Urothelium cell line (cell line): ENCODE measurements at places on chromosomes 2 and 18.

DNA sequence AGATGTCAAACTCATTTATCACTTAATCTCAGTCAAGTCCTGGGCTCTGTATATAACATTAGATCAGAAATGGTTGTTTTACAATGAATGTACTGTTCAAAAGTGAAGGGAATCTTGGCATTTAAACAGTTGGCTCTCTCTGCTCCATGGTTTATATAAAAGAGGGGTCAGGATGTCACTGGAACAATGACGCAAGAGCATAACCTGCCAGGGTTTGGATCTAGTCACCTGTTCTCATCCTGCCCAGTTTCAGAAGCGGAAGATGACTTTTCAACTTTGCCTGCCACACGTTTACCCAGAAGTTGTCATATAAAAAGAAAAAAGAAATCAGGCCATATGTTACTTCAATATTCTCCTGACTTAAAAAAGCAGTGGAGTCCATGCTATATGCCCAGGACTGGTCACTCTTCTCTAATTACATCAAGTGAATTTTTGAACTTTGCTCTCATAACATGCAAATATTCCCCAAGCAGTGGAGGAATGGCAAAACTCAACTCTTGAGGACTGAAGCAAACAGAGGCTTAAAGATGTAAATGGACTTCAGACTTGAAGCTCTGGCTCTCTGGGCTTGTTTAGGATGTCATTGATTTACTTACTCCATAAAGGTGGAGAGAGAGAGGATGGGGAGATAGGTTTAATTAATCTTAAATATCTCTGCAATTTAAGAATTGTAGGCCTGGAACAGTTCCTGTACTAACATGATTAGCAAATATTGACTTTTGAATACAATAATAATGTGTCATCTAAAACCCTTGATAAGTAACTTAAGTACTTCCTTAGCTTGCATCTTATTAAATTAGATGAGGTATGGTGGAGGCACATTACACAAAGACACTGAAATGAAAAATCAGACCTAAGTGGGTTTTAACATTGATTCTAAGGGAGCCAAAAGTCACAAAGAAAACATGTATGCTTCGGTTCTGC lies 58.3 kb downstream of the ETAA1 start:
- DNase-seq, result no peak

GRCh38 chr2:223494942-223495341 lies 107.2 kb downstream of the SCG2 start:
- no peak for DNase-seq

DNA sequence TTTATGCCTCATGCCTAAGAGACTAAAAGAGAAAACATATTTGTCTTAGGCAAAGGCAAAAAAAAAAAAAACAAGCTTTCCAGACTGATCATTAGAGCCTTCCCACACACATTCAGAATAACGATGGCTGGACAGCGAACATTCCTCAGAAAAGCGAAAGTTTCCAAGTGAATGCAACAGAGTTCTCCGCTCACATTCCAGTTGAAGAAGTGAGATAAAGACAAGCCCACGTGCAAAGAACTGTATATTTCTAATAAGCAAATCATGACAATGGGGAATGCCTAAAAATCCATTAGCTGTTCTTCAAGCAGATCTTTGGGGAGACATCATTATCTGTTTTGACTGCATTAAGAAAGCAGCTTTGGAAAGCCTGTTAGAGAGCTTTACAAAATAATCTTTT lies 347.9 kb downstream of the METTL4 start:
- DNase-seq, result no peak

- no peak for DNase-seq
These were observed 11.4 kb upstream of the IL36A start for GRCh38 chr2:112993831-112994230.

DNA sequence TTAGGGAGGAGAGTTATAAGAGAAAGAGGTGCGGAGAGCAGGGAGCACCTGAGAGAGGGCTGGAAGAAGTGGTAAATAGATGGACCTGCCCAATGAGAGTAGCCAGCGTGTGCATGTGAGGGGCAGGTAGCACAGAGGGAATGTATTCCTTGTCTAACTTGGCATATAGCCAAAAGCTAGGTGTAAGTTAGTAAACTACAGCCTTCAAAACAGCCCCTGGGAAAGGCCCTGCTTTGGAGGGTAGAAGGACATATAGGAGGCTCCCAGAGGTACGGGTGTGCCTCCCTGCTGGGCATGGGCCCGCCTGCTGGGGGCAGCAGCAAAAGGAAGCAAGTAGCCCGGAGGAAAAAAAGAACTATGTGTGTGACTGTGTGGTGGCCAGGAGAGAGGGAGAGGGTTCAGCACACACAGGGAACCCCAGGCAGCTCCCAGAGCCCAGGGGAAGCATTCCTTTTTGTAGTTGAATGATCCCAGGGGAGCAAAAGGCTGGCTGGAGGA lies 48.0 kb downstream of the TCF7L1 start:
- no peak for DNase-seq

DNA sequence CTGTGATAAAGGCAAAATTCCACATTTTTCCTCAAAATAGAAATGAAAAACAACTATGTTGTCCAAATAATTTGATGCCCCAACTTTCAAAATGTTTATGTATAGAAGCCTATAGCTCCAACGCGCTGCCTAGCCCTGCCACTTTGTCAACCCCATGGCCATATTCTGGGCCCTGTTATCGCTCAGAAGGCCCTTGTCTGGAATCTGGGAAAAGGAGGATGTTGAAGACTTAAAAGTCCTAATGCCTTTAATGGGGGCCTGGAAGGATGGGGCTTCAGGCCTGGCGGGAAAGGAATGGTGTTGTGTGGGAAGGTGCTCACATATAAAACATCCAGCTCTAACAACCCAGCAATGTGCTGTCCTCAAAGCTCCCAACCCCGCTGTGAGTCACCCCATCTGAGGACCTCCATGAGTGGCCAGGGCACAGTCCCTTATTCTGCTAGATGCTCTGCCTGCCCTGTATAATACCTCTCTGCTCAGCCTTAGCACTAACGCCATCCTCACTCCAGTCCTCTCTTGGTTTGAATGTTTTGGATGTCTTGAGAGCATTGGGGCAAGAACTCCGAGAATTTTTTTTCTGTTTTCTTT lies 86.0 kb downstream of the ACSL3 start:
- no peak for DNase-seq

DNA sequence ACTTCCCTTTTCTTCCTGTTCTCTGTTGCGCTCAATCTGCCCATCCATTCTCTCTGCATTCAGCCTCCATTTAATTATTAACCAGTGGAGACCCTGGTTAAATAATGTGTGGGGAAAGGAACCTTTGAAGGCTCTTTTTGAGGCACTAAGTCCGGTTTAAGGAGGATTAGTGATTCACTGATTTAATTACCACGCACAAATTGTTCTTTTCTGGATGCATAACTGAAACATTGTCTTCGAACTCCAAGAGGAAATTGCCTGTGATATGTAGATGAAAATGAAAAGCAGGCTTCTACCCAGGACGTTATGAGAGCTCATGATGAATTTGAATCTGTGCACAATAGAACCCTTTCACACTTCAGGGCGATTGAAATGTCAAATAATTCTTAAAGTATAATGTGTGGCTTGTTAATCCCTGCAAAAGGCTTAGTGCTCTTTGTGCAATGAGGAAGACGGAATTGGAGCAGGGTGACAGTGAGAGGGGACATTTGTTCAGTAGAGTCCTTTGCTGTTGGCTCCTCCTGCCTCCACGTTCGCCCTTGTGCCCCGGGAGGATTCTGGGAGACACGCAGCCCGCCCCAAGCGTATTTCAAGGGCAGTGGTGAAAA lies 51.1 kb upstream of the ZNF236 start:
- no peak for DNase-seq

GRCh38 chr2:58558881-58559280 lies 317.8 kb upstream of the FANCL start:
- no peak for DNase-seq

DNA sequence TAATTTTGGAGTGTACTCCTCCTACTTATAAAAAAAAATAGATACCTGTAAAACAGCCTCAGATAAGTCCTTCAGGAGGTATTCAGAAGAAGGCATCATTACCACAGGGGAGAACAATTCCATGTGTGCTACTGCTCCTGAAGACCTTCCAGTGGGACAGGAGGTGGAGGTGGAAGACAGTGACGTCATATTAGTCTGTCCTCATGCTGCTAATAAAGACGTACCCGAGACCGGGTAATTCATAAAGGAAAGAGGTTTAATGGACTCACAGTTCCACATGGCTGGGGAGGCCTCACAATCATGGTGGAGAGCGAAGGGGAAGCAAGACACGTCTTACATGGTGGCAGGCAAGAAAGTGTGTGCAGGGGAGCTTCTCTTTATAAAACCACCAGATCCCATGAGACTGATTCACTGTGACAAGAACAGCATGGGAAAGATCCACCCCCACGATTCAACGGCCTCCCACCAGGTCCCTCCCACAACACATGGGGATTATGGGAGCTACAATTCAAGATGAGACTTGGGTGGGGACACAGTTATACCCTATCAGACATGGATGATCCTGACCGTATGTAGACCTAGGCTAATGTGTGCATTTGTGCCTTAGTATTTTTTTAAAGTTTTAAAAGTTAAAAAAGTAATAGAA lies 98.4 kb downstream of the NDUFA10 start:
- no peak for DNase-seq

GRCh38 chr2:40831321-40831873 lies 379.5 kb upstream of the SLC8A1 start:
- DNase-seq, result no peak

GRCh38 chr2:17540093-17540812 lies at the start of gene VSNL1:
Gene VSNL1 (plus strand): TSS chr2:17540696. CDS start chr2:17592075, 51,379 bp downstream.
- DNase-seq, result no peak

DNA sequence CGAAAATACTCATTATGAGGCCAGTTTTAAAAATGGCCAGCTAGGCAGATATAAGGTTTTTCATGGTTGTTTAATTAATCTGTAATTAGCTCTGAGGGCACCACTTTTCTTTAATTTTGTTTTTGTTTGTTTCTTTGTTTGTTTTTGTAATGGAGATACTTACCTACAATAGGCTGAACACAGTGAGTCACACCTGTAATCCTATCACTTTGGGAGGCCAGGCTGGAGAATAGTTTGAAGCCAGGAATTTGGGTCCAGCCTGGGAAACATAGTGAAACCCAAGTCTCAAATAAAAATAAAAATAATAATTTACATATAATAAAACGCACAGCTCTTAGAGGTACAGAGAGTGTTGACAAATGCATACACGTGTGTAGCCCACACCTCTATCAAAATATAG lies 56.8 kb upstream of the MSH2 start:
- DNase-seq, result no peak

GRCh38 chr2:191679818-191680600 lies 2.1 kb downstream of the NABP1 start:
- DNase-seq, result peak; percentile 33

GRCh38 chr2:103809941-103810441 lies 1043.9 kb upstream of the POU3F3 start:
- peak; percentile 78 for DNase-seq

DNA sequence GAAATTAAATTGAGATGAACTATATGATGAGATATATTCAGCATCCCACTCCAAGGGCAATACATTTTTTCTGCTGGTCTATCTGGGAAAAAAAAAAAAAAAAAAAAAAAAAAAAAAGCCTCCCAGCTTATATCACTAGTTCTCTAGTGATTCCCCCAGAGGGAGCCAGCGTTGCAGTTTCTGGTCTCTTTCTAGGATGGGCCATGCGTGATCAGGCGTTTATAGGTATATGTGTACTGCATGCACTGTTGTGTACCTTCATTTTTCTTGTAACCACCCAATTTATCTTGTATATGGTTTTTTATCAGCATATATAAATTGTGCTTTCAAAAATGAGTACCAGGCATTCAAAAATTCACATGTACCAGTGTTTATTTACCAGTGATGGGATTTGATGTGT lies 35.1 kb downstream of the DCDC2C start:
- peak; percentile 51 for DNase-seq

- no peak for DNase-seq
These were observed 25.4 kb downstream of the ACTR3 start for GRCh38 chr2:113915082-113915819.

- DNase-seq, result no peak
These were observed 36.9 kb downstream of the TMEM17 start for GRCh38 chr2:62469114-62469513.

GRCh38 chr2:138421971-138422335 lies 79.6 kb upstream of the SPOPL start:
- peak; percentile 50 for DNase-seq

- no peak for DNase-seq
These were observed 50.9 kb downstream of the ADCYAP1 start for GRCh38 chr18:955384-956066.

DNA sequence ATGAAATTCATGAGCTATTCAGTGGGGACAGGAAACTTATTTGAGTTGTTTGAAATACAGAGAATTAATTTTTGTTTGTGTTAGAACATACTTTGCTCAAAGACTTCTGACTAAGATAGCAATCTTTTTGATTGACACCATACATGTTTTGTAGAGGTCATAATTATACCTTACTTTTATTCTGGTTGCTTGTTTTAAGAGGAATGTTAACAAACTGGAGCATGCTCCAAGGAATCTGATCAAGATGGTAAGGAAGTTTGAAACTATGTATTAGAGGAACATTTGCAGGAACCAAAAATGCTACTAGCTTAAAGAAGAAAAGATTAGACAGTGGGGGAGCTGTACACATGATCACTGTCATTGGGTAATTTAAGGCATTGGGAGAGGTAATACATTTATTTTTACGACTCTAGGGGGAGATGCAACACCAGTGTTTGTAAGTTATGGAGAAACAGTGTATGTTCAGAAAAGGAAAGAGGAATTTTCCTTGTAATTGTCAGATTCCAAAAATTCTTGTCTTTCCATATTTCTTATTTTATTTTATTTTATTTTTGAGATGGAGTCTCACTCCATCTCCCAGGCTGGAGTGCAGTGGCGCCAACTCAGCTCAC lies 8.0 kb downstream of the AGFG1 start:
- DNase-seq, result no peak

DNA sequence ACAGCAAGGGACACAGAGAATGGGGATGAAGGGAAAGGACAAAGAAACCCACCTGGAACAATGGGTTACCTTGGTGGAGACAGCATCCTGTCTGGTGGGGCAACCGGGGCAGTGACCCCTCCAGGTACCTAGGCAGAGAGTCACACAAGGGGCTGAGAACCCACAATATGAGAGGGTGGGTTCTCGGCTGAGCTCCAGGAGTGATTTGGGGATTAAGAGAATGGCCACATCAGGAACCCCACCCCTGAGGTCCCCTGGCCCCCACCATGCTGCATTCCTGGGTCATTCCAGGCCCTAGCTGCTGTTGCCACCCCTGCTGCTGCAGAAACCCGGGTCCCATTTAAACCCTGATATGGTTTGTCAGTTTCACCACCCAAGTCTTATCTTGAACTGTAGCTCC lies 172.3 kb downstream of the RTP5 start:
- no peak for DNase-seq

GRCh38 chr2:219919506-219919905 lies 292.1 kb downstream of the SLC4A3 start:
- no peak for DNase-seq
